Head of caudate nucleus (tissue), 42 donors: ENCODE measurements at places on chromosomes 3 and 15.

DNA sequence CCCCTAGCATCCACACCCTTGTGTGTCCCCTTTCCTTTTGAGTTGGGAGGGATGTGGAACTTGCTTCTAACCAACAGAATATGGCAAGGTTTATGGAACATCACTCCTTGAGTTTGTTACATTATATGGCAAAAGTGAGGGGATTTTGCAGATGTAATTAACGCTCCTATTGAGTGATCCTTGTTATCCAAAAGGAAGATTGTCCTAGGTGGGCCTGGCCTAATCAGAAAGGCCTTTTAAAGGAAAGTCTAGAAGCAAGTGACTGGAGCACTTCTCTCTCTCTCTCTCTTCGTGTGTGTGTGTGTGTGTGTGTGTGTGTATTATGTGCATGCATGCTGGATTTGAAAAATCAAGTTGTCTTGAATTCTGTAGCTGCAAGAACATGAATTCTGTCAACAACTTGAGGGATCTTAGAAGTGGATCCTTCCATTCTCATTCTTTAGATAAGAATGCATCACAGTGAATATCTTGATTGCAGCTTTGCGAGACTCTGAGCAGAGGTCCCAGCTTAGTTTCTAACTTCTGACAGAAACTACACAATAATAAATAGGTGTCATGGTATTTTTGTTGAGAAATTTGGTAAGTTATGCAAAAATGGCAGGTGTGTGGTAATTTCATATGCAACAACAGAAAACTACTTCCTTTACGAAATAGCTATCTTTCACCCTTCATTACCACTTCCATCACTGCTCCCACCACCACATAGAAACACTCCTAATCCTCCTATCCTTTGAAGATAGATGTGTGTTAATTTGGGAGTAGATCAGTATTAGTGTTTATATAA lies 360.9 kb upstream of the CBLB start:
- no peak for DNase-seq

DNA sequence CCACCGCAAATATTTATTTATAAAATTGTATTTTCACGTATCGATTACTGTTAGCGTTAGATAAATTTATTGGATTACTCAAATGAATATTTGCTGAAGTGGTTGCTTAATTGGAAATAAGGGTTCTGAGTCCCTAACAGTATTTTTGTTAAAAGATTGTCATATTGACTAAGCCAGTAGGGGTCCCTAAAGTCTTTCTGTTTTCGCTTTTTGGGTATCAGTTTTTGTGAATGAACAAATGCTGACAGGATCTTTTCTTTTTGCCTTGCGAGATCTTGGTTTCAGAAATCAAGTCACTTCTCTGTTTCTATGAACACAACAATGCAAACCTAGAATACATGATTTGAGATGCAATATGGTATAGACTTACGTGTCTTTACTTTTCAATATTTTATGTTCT lies 7.1 kb downstream of the RAD51 start:
- no peak for DNase-seq

DNA sequence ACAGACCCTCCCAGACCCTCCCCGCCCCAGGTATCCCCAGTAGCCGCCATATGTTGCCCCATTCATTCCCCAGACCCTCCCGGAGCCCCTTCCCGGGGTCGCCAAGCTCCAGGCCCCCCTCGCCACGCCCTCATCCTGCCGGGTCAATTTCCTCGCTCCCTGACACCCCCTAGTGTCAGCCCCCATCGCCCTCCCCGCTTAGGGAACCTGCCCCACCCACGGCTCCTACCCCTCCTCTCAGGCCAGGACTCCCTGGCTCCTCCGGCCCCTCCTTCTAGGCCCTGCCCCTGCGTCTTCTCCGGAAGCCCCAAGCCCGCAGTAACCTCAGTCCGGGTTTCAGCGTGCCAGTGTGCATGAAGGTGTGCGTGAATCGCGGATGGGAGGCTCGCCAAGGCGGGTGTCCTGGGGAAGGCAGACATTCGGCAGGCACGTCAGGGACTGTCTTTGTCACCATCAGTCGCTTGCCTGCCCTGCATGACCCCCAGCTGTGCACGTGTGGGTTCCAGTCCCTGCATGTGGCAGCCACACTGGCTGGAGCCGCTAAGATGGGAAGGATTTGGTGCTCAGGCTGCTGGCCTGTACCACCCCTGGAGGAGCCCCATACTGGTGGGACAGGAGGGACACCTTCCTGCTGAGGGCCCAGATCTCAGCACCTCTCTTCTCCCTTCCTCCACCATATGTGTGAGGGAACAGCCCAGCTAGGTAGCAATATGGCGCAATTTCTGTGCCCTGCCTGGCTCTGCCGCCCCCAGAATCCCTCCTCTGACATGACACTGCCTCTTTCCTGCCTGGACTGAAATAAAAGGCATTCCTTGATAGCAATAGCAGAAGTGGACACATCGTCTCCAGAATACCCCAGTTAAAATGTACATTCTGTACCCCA lies 693 bp downstream of the DISP2 start:
- peak; percentile 62 for DNase-seq

DNA sequence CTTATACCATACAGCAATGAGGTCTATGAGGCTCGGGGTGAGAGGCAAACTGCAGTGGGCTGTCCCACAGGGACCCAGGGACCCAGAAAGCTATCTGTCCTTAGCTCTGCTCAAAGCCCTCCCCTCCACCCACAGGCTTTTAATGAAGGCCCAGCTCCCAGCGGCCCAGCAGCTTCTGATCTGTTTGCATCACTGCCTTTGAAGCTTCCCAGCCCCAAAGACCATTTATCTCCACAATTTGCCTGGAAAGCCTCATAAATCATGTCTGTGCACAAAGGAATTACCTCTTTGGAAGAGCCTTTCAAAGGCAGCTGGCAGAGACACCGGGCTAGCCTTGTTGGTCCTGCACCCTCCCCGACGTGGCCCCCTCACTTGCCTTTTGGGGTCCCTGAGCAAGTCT lies 123.9 kb downstream of the RAB11A start:
- DNase-seq: no peak

- no peak for DNase-seq
Observed at GRCh38 chr3:134597390-134597970, 53.3 kb downstream of the KY start.

GRCh38 chr3:72537448-72537847 lies 310.8 kb downstream of the SHQ1 start:
- DNase-seq: no peak

DNA sequence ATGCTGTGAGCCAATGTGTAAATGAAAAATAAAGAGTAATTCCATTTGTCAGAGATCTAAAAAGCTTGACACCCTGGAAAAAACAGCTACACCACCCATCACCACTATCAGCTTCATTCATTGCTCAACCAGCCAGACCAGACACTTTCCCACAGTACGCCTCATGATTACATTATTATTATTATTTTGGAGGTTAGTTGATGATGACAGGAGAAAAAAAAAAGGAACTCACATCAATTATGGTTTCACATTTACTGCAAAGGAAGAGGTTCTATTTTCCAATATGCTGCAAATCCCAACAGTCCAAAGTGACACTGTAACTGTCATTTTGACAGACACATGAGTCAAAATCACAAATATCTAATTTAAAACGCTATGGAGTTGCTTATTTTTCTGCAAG lies 134.7 kb upstream of the TSC22D2 start:
- DNase-seq: no peak

- DNase-seq: no peak
Observed at GRCh38 chr15:70486012-70486411, 277.3 kb downstream of the UACA start.

DNA sequence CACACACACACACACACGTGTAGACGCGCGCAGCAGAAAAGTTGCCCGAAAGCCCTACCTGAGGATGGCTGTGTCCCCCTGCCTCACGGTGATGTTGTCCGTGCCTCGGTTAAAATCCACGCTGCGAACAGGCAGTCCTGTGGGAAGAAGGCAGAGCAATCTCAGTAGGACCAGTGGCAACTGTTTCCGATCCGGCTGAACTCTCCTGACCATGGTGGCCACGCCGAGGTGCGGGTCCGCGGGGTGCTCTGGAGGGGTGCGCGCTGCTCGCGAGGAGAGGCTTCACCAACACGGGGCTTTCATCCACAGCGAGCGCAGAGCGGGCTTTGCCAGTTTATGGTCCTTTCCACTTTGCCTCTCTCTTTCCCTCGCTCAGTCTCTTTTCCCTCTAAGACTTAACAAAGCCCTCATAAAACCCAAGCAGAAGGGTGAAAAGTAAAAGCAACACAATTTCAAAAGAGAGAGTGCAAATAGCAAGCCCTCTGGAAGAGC lies 422 bp downstream of the LSAMP start:
- peak; percentile 53 for DNase-seq
